ENCODE measurements at places on chromosomes 2 and 18.

DNA sequence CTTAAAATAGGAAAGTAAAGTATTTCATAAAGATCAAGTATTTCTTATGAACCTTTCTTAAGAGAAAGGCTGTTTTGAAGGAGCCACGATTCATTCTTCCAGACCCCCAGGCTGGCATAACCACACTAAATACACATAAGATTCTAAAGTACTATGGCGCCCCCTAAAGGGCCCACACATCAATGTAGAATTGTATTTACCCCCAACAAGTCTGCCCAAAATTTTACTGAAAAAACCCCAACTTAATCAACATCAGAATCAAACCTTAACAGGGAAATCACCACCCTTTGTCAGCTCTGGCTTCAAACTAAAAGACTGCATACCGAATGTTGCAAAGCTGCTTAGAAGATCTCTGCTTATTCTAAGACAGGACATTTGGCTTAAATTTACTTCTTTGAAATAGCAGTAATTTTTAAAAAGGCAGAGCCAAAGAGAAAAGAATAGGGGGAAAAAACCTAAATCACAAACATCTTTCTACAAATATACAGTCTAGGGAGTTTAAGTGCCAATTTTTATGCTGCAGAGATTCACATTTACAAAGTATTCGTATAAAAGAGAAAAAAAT, 20.4 kb upstream of the BCL2 start:
- no peak for DNase-seq

GRCh38 chr2:49002750-49003149, 151.6 kb downstream of the FSHR start:
- DNase-seq, result no peak

DNA sequence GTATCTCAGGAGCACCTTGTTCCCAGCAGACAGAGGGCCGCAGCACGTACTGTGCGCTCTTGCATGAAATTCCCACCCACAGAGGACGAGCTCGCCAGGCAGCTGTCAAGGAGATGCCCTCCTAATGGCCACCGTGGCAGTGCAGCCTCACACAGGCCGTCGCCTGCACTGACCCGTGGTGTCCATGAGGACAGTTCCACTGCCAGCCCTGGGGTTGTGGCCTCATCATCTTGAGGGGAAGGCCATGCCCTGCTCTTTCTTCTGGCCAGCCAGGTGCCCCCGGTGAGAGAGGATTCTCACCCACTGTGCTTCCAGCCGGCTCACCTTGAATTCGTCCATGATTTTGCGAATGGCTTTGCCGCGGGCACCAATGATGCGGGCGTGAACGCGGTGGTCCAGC, 42.0 kb downstream of the ANO7 start:
- DNase-seq, result no peak

DNA sequence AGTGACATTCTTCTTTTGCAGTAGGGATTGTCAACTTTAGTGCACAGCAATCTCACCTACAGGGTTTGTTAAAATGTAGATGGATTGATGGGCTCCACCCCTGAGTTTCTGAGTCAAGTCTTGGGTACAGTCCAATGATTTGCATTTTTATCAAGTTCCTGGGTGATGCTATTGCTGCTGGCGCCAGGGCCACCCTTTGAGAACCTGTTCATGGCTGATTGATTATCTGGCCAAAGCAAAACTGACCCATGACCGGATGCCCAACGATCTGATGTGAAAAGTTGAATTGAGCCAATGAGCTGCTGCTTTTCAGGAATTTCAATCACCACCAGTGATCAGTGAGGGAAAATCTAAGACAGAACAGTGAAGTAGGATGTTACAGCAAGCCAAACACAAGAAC, 675.3 kb downstream of the TMEM182 start:
- no peak for DNase-seq

DNA sequence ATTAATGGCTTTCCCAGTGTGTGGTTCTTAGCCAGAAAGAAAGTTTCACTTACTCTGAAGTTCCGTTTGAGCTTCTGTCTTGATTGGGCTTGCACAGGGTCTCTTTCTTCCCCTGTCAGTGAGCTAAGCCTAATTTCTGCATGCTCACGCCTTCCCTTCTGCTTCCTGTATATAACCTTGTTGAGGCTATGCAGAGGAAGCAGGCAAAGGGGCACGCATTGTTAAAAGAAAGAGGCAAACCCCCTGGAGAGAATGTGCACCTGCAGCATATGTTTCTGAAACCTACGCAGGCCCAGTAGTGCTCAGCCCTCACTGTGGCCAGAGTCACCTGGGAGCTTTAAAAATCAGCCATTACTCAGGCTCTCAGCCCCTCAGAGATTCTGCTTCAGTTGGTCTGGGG, 14.5 kb upstream of the PLA2R1 start:
- no peak for DNase-seq

GRCh38 chr2:226187616-226188015, 612.0 kb downstream of the IRS1 start:
- DNase-seq, result no peak

DNA sequence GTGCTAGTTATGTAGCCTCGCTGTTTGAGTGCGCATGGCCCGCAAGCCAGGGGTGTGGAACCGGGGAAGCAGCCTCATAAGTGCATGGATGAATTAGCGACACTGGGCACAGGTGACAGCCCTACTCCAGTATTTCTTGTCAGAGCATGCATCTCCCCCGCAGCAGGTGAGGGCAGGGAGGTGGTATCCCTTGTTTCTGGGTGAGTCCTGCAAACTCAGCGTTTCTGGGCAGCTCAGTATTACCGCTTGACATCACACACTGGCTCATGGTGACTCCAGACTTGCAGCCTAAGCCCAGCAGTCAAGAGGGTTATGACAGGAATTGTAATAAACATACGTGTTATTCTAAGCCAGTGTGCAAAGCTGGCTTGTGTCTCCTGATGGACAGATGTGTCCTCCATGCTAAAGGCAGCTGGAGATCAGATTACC, 2.5 kb downstream of the CABLES1 start:
- DNase-seq, result no peak

GRCh38 chr18:13137670-13138419, 80.7 kb upstream of the LDLRAD4 start:
- peak; percentile 69 for DNase-seq

GRCh38 chr2:207418419-207418818, 111.3 kb upstream of the CREB1 start:
- no peak for DNase-seq

DNA sequence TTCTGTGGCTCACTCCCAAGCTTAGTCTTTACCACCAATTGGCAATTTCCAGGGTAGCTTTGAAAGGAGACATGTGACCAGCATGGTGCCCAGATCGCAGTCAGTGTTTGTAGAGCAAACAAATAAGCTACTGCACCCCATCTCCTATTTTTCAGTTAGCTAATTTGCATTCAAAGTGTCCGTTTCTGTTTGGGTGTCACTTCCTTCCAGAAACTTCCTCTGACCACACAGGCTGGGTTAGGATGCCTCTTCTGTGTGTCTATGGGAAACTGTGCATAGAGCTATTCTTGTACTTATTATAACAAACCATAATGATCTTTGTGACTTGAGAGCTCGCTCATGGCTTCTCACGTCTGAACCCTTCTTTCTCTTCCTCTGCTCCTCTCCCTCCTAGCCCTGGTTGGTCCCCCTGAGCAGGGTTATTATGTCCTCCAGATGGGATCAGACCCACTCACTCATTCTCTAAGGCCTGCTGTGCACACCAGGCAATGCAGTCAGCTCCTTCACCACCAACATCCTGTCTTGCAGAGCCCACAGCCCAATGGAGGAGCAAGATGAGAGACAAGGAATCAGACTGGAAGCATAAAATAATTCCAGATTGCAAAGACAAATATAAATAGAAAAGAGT, 101.2 kb upstream of the ALK start:
- no peak for DNase-seq

DNA sequence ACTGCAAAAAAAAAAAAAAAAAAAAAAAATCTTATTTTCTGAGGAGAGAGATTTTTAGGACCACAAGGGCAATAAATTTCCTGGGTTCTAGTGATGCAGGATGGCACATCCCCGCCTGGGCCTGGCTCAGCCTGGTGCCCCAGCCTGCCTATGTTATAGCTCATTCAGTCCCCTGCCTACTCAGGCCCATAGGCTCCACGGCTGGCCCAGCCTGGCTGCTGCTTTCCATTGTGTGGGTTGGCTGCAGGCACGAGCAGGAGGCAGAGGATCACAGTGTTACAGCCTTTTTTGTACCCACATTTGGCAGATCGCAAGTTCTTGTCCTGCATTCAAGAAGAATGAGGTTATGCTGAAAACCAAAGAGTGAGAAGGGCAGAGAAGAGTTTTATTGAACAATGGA, 2.8 kb upstream of the SULT6B1 start:
- no peak for DNase-seq

- DNase-seq, result no peak
These were observed 482.0 kb upstream of the SALL3 start for GRCh38 chr18:78497641-78498040.

GRCh38 chr2:231050018-231050901, 6.4 kb upstream of the PSMD1 start:
- DNase-seq, result no peak

DNA sequence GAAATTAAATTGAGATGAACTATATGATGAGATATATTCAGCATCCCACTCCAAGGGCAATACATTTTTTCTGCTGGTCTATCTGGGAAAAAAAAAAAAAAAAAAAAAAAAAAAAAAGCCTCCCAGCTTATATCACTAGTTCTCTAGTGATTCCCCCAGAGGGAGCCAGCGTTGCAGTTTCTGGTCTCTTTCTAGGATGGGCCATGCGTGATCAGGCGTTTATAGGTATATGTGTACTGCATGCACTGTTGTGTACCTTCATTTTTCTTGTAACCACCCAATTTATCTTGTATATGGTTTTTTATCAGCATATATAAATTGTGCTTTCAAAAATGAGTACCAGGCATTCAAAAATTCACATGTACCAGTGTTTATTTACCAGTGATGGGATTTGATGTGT, 35.1 kb downstream of the DCDC2C start:
- DNase-seq, result no peak

DNA sequence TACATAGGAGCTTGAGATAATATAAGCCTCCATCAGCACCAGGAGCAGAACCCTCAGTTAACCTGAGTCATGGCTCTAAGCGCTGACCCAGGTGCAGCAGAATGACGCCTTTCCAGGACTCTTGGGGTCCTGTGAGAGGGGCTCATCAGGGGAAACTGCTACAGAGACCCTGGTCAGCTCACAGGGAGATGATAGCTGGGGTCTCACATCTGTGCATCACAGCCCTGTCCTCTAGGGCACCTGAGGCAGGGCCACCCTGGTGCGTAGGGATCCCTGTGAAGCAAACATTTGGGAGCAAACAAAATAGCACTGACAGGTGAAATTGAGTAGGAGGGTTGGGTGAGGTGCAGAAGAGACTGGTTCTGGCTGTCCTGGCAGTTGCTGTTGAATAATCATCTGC, 219.2 kb downstream of the SH3RF3 start:
- no peak for DNase-seq

GRCh38 chr2:143870696-143871095, 649.2 kb downstream of the ZEB2 start:
- no peak for DNase-seq

- no peak for DNase-seq
These were observed 77.5 kb downstream of the CDK15 start for GRCh38 chr2:201883606-201884369.

DNA sequence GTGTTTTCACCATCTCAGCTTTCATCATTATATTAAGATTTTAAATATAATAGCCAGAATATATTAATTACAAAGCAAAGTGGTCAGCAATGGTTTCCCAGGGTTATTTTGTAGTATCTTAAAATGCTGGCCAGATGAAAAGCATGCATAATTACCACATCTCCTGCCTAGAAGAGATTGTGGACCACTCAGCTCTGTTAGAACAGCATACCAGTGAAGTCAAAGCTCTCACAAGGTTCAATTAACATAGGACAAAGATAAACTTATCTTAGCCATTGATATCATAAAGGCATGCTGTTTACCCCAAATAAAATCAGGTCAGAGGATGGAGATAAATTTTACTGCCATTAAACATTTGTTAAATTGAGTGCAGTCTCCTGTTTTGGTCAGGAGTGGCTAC, 19.3 kb upstream of the PDE1A start:
- DNase-seq, result no peak

GRCh38 chr2:156797832-156798231, 361.7 kb downstream of the GPD2 start:
- DNase-seq, result no peak

- no peak for DNase-seq
These were observed 43.9 kb downstream of the LBH start for GRCh38 chr2:30275256-30275655.

DNA sequence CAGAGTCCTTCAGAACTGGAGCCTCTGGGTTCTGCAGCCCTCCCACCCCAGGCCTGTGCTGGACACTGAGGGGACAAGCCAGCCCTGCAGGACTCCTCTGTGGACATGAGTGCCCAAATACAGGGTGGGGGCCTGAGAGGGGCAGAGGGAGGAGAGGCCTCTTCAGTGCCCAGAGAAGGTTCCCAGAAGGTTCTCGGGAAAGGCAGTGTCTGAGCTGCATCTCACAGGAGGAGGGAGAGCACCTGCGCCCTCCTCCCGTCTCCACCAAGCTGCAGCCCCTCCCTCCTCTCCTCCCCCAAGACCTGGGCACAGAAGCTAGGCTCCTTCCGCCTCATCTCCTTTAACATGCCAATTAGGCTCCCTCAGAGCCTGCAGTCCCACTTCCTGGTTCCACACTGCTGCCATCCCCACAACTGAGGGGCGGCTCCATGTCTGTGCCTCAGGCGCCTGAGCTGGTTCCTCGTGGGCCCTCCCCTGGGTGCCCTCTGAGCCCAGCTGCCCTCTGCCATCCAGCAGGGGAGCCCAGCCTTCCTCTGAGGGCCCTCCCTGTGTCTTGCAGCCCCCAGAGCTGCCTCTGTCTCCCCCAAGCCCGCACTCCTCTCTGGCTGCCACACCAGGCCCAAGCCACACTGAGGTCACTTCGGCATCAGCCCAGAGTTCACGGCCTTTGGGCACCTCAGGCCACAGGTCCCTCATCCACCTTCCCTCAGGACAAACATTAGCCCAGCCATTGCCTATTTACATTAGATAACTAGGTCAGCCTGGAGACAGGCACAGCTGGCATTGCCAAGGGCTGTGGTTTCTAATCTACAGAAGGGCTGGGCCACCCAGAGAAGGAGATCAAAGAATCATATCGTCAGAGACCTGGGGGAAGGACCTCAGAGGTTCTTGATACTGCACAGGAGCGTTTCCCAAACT, 28.9 kb downstream of the KCNK3 start:
- no peak for DNase-seq

DNA sequence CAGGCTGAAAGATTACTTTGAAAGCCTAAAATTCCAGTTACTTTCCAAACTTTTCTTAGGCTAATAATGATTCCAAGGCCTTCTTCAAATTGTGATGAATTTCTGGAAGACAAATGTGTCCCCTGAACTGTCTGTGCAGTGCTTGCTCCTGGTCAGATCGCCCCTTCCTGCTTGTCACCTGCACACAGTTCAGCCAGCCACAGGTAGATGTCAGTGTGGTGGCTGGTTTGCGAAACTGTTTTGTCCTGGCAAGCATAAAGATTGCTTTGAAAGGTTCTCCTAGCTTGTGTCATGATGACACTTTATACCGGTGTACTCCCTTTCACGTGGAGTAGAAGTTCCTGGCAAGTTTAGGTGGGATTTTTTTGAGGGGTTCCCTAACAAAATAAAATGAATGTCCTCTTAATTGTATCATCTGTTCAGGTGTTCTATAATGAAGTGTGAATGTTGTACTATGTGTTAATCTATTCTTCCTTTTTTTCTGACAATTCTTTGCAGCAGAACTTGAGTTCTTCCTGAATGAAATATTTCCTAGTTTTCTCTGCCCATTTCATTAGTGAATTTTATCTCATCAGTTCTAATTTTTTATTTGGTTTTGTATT, 298.8 kb downstream of the ZNF407 start:
- no peak for DNase-seq

All from GM18507 (cell line).